ENCODE measurements at places on chromosomes 13 and 19. TPM values are rescaled to one million over a fixed set of nuclear protein-coding genes. Genes with fewer than 3 reads are reported as not detected.

GRCh38 chr19:48551437-48552302 is at the start of gene SULT2B1:
SULT2B1 (plus strand) TSS chr19:48552172; CDS start chr19:48552253, 81 bp downstream.
- no peak within 1 kb of the TSS for H3K4me3 ChIP-seq
- peaks cover 5% of the 10 kb centered on the region for H3K4me1 ChIP-seq
- no peak for DNase-seq
- no peak within 1 kb of the TSS for H3K27ac ChIP-seq

DNA sequence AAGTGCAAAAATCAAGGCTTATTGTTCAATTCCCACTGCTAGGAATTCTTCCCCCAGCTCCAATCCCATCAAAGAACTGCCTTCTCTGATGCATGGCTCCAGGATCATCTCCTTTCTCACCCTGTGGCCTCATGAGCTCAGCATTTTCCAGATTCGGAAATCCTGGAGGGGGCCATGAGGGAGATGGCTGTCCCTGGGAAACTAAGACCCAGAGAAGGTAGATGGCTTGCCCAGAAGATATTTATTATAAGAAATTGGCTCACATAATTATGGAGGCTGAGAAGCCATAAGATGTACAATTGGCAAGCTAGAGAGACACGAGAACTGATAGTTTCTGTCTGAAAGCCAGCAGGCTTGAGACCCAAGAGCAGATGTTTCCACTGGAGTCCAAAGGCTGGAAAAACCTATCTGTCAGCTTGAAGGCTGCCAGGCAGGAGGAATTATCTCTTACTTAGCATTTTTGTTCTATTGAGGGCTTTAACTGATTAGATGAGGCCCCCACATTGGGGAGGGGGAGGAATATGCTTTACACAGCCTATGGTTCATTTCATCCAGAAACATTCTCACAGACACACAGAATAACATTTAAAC is 58.6 kb downstream of the GADD45B start:
- H3K27me3 ChIP-seq: no peaks in the 10 kb centered on the region
- no peak for DNase-seq
- H3K4me3 ChIP-seq: peak overlapping the region; percentile 32

DNA sequence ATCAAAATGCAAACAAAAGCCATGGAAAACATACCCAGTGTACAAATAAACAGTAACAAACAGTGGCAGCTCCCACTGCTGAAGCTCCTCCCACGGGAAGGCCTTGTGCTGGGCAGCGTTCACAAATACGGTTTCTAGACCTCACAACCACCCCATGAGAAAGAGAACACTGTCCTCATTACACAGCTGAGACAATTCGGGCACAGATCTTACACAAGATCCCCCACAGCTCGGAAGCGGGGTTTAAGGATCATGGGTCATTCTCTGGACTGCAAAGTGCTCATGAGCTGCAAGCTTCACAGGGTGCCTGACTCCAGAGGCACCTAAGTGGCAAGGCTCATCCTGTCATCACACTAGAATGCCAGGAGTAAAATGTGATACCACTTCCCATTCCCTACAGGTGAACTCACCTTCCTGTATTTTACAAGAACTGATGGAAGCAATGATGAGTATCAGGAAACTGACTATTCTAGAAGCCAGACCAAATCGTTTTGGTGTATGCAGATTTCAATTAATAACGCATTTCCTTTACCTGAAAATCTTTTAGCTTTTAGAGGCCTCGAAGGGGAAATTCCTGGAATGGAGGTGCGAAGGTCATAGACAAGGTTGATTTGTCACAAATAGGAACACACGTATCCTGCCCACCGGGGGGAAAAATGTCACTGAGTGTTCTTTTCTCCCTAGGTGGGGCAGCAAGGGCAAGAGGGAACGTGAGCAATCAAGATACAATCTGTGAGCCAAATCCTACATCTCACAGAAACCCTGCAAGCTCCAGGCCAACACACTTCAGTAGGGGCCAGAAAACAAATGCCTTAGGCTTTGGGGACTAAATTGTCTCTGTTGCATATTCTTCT is 41.2 kb downstream of the STK24 start:
- H3K27me3 ChIP-seq: no peaks in the 10 kb centered on the region
- H3K36me3 ChIP-seq: peaks cover 11% of the 10 kb centered on the region
- no peaks in the 10 kb centered on the region for H3K4me1 ChIP-seq
- H3K27ac ChIP-seq: no peak overlapping the region

- H3K27ac ChIP-seq: no peak overlapping the region
- no peak overlapping the region for H3K4me3 ChIP-seq
- no peaks in the 10 kb centered on the region for H3K27me3 ChIP-seq
- peaks cover 9% of the 10 kb centered on the region for H3K4me1 ChIP-seq
- DNase-seq: no peak
- H3K36me3 ChIP-seq: peaks cover 40% of the 10 kb centered on the region
Measured at GRCh38 chr13:95091755-95092154, 209.5 kb downstream of the ABCC4 start.

GRCh38 chr19:7869453-7869909 is 4.7 kb downstream of the PRR36 start:
- H3K4me1 ChIP-seq: no peaks in the 10 kb centered on the region
- no peak overlapping the region for H3K27ac ChIP-seq
- DNase-seq: peak; percentile 95
- peaks cover 46% of the 10 kb centered on the region for H3K27me3 ChIP-seq
- H3K36me3 ChIP-seq: no peaks in the 10 kb centered on the region

Gene ZNF8
- total RNA-seq: 16.1 TPM

Gene APOC4
- not detected for total RNA-seq

Gene GGN
- total RNA-seq: 2.1 TPM

Gene PSG11
- total RNA-seq: not detected
